Stromal cell of bone marrow (primary cell): ENCODE measurements at places on chromosomes 2 and 18.
A peak's percentile ranks its signal among the peaks of the same experiment; 100 is the strongest.

DNA sequence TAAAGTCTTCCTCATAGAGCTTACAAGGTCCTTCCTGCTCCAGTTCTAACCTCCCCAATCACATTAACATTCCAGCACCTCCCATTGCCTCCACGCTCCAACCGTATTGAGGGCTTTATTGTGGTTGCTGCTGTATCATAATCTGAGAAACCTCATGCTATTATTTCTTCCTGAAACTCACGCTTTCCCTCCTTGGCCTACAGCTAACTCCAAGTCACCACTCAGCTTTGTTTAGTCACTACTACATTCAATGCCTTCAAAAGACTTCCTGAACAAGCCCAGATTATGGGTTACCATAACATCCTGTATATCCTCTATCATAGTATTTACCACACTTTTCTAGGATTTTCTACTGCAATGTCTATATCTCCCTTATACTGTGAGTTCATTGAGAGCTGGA is 230.4 kb downstream of the IKZF2 start:
- DNase-seq: no peak

DNA sequence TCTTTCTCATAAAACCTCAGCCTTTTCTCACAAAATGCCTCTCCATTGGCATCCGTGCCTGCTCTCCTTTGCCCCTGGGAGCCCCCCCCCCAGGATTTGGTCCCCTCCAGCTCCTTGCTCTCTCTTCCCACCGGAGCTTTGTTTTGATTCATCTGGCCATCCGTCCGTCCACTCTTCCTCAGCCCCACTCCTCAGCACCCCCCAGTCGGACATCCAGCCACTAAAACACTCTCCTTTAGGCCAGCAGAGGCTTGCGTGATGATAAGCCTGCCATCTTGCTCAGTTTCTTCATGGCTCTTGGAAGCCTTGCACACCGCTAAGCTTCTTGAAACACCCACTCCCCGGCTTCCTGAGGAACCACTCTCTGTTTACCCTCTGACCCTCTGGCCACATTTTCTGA is 31.5 kb upstream of the GNAL start:
- no peak for DNase-seq

DNA sequence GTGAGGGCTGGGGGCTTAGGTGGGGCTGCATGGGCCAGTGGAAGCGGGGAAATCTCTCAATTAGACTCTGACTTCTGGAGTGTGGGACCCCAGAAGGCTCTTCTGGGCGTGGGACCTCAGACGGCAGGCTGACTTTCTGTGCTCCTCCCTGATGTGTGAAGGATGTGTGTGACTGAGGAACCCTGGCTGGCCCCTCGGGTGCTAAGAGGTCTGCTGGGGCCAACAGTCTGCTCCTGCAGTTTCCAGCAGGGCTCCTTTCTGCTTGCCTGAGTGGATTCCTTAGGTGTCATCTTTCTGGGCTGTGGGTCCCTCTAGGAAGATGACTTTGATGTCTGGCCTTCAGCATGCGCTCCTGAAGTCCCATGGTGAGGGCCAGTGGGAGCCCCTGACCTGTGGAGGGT is 167.5 kb downstream of the DYSF start:
- DNase-seq: no peak

DNA sequence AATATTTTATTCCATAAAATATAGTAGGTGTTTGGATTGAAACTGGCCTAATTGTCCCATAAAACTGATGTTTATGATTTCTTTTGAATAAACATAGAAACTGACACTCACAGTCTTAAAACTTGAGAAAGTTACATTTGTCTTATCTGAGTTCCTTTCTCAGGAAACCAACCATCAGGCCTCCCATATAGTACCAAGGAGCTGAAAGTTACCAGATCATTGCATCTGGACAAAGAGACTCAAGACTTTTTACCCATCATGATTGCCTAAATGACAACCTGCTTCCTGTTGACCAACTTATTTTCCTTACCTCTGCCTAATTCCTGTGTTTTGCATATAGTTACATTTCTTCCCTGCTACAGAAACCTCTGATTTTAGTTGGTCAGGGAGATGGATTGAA is 137.0 kb upstream of the XPO1 start:
- no peak for DNase-seq

- no peak for DNase-seq
Measured at GRCh38 chr18:21991886-21992285, 177.5 kb upstream of the GATA6 start.

DNA sequence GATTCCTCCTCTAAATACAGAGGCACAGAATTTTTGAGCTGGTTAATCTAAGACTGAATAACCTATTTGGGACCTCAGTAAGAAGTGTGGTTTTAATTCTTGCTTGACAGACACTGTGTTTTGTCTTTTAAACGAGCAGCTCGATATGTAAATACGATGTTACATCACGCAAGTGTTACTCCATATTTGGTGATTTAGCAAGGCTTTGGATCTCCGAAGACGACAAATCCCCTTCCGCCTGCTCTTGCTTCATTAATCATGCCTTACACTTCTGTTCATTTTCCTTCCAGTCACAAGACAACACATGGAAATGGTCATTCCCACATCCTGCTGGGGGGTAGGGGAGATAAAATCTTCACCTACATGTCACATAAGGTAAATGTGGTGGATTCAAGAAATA is 9.4 kb downstream of the BCL11A start:
- DNase-seq: no peak

DNA sequence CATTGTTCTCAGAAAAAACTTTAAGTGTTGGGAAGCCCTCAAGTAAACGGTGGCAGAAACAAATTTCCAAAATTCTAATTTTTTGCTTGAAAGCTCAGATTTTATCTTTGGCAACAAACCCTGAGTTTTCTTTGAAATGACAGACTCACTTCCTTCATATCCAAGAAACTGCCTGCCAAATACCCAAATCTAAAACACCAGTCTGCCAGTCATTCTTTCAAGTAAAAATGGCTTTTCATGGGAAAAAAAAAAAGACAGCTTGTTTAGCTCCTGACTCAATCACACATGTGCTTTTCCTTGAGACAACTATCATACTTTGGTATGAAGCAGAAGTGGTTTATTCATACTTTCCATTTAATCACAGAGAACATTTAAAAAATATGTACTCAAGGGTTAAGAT is 40.6 kb upstream of the CSRNP3 start:
- DNase-seq: peak; percentile 61

GRCh38 chr2:187519419-187520120 is 34.7 kb downstream of the TFPI start:
- no peak for DNase-seq

GRCh38 chr2:206160125-206160806 is 571 bp downstream of the EEF1B2 start:
- no peak for DNase-seq

DNA sequence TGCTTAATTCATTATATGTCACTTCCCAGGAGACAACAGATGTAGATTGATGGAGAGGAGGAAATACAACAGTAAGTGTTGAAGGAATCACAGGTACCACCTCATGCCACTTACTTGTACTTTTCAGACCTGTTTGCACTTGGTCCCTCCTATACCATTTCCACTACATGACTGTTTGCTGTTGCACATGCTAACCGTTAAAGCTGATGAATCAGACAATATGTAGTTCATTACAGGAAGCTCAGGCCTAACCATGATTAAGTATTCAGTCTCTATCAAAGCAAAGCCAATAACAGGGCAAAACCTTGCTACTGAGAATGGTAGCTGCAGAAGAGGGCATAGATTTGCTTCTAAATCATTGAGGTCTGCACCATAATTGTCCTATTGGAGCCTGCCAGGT is 30.2 kb upstream of the GRP start:
- no peak for DNase-seq

DNA sequence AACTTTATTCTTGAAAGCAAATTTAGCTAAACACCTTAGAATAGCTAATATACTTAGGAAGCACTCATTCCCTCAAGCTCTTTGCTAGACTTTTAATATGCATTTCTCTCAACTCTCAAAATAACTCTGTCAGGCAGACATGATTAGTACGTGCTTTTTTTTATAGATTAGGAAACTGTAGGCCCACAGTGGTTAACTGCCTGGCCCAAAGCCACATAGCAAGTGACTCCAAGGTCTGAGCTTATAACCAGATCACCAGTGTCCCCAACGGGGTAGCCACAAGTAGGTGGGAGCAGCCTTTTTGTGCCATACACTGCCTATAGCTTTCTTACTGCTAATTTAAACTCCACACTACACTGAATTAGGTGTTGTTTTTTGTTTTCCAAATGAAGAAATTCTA is 576.8 kb downstream of the METTL4 start:
- no peak for DNase-seq

DNA sequence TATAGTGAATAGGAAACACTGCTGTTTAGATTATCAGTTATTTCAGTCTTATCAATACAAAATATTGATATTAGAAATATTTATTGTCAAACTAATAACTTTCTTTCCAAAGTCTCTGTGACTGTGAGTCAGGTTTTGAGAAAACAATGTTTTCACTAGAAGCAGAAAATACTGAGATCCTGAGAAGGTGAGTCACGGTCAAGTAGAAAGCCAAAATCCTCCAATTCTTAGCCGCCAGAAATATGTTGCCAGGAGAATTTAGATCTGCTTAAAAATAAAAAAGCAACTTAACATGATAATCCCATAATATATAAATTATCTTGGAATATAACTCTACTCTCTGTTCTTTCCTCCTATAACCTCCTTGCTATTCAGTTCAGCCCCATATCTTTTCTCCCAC is 181.9 kb upstream of the NRXN1 start:
- DNase-seq: peak; percentile 7

DNA sequence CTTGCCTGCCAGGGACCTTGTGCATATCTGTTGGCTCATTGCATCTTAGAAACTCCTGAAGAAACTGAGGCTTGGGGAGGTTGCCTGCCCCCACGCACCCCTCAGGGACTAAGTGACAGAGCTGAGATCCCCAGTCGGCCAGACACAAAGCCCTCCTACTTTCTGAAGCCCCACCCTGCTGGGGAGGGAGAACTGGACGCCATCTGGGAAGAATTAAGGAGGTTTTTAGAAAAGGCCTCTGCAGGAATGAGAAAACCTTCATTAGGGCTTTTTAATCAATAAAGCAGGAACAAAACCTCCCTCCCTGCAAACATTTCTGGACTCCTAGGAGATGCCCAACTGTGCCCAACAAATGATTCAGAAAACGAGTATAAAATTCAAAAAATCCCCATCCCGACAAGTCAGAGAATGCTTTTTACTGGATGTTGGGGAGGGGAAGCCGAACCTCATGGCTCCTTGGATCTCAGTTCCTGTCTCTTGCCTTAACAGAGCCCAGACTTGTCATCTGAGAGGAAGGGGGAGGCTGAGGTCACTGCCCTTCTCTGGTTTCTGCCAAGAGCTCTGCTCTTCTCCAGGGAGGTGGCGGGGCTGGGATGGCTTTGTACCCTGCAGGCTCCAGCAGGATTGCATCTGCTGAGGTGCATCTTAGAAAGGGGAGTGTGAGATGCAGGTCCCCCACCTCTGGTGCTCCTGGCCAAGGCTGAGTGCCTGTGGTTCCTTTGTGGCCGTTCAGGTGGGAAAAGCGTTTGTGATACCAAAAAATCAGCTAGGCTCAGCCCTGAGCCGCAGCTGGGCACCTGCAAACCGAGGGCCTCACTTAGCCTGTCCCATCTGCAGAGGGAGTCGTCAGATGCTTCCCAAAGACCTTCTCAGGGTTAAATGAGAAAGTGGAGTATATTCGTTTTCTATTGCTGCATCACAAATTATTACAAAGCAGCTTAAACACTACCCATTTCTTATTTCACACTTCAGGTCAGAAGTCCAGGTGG is 142.4 kb downstream of the ZFP36L2 start:
- DNase-seq: peak; percentile 46

DNA sequence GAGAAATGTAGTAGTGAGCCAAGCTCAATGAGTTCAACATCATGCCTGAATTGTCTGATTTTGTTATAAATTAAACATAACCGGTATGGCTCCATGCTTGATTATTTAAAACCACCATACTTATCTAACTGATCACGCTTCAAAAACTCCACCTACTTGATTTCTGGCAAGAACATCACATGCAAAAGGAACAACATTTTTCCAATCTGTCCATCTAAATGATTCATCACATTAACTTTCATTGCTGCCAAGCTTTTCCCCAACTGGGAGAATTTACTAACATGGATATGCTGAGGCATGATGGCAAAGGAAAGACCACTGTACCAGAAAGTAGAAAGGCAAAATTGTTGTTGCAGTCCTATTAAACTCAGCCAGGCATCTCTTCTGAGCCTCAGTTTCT is 286.8 kb downstream of the TRIB2 start:
- no peak for DNase-seq

GRCh38 chr2:167572883-167573619 is 674.3 kb downstream of the STK39 start:
- no peak for DNase-seq

DNA sequence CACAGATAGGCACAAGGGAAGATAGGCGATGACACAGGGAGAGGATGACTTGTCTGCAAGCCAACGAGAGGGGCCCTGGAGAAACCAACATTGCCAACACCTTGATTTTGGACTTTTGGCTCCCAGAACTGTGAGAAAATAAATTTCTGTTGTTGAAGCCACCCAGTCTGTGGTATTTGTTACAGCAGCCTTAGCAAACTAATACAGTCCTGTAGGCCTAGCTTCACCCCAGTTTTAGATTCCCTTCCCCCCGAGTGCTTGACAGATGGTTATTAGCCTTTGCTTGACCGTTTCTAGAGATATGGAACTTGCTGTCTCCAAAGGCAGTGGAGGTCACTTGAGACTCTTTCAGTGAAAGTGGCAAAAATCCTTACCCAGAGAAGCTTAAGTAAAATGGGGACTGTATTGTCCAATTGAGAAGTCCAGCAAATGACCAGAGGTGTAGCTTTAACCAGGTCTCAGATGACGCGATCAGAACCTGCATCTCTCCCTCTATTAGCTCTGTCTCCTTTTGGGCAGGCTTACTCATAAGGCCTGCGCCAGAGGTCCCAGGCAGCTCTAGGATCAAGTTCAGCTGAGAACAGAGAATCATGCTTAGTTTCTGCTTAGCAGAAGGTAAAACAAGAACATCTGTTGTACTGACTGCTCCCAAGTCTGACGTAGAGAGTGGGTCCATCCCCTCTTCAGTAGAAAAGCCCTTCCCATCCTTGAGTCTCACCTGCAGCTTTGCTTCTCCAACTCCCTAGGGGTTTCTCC is 50.4 kb downstream of the MFSD6 start:
- no peak for DNase-seq

DNA sequence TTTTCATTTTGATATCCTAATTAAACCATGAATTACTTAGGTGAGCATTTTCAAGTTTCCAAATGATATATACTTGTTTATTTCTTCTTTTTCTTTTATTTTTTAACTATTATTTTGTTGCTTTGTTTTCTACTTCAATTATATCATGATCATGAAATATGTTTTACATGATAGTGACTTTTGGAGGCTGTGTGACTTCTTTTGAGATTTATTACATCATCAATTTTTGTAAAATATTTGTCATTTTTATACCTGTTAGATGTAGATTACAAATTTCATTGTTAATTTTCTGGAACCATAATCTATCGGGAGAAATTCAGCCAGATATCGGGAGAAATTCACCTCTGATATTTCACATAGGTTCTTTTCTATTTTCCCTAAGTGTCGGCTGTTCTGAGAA is 228.6 kb downstream of the RAD51AP2 start:
- DNase-seq: no peak

GRCh38 chr2:53969285-53969967 is 1.4 kb downstream of the PSME4 start:
- DNase-seq: peak; percentile 78

GRCh38 chr18:66872277-66872676 is 268.4 kb upstream of the CDH19 start:
- no peak for DNase-seq

GRCh38 chr18:23268641-23269040 is 133.4 kb downstream of the CABLES1 start:
- no peak for DNase-seq

GRCh38 chr2:178257127-178257526 is 62.8 kb downstream of the OSBPL6 start:
- no peak for DNase-seq

GRCh38 chr2:161995553-161996016 is 78.4 kb downstream of the DPP4 start:
- DNase-seq: no peak
